Activated naive CD8-positive, alpha-beta T cell treated with anti-CD3 and anti-CD28 coated beads for 36 hours (primary cell): ENCODE measurements at places on chromosomes 13 and 19. TPM values are rescaled to one million over a fixed set of nuclear protein-coding genes. Genes with fewer than 3 reads are reported as not detected.

The CD37 gene
- 114 TPM for total RNA-seq

DNA sequence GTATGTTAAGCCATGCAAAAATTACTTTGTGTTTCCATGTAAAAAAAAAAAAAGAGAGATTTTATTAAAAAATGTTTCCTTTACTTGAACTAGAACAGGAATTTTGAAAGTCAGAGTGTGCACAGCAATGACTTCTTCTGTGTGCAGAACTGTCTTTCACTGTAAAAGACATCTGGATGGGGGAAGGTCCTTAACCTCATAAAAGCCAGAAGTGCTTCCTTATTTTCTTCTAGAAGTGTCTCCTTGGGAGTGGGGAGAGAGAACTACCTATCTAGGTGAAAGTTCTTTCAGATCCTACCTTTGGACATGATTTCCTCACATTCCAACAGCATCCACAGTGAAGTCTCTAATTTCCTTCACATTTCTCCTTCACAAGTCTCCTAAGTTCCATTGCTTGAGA lies 360.3 kb downstream of the FGF14 start:
- H3K4me1 ChIP-seq: no peaks in the 10 kb centered on the region
- H3K27me3 ChIP-seq: no peaks in the 10 kb centered on the region
- no peak overlapping the region for H3K4me3 ChIP-seq
- no peak overlapping the region for H3K27ac ChIP-seq
- H3K36me3 ChIP-seq: no peaks in the 10 kb centered on the region

GRCh38 chr19:42122691-42123607 lies 9.3 kb downstream of the POU2F2 start:
- peaks cover 36% of the 10 kb centered on the region for H3K36me3 ChIP-seq
- no peaks in the 10 kb centered on the region for H3K27me3 ChIP-seq
- H3K4me1 ChIP-seq: peaks cover 68% of the 10 kb centered on the region
- peak overlapping the region; percentile 93 for H3K27ac ChIP-seq
- peak; percentile 88 for DNase-seq
- H3K4me3 ChIP-seq: peak overlapping the region; percentile 72

The RNF6 gene
- total RNA-seq: 52.3 TPM

DNA sequence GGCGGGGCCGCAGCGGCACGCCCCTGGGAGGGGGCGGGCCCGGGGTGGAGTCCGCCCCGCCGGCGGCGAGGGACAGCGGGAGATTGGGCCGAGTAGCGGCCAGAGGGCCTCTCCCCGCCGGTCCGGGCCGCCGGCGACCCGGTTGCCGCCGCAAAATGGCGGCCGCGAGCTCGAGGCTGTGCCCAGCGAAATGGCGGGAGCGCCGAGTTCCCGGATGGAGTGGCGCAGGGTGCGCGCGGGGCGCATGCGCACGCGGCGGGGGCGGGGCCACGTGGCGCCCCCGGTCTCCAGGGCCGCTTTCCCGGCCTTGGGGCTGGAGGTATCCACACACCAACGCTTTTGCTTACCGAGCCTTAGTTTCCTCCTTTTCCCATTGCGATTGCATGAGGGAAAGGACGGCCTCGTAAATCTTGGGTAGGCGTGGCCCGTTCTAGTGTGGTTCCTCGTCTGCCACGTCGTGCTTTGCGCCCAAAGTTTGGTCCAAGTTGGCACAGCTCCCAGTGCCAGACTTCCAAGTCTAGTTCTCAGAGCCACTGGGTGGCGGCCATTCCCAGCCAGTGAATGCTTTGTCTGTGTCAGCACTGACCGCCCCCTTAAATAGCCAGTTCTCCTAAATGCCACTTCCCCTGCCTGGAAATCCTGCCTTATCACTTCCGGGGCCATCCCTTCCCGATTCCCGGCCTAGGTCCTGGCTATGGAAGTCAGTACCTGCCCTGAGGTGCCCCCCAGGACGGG lies 513 bp downstream of the CIRBP start:
- H3K4me3 ChIP-seq: peak overlapping the region; percentile 96
- peak; percentile 91 for DNase-seq
- peaks cover 43% of the 10 kb centered on the region for H3K36me3 ChIP-seq

DNA sequence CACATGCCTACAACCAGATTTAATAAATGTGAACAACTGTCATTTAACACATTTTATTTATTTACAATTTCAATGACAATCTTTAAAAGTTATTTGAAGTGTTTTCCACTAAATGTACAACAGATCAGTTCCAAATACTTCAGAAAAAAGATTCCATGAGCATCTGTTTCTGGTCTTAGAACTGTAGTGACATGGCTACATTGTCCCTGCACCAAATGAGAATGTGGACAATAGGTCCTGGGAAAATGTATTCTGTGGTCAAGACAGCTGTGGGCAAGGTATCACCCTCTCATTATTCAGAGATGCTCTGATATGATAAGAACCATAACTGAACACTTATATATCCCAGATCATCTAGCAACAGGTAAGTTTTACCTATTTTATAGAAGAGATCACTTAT lies 43.7 kb downstream of the ELF1 start:
- H3K4me1 ChIP-seq: peaks cover 77% of the 10 kb centered on the region
- H3K27ac ChIP-seq: peak overlapping the region; percentile 83
- H3K36me3 ChIP-seq: peaks cover 39% of the 10 kb centered on the region
- H3K27me3 ChIP-seq: no peaks in the 10 kb centered on the region

DNA sequence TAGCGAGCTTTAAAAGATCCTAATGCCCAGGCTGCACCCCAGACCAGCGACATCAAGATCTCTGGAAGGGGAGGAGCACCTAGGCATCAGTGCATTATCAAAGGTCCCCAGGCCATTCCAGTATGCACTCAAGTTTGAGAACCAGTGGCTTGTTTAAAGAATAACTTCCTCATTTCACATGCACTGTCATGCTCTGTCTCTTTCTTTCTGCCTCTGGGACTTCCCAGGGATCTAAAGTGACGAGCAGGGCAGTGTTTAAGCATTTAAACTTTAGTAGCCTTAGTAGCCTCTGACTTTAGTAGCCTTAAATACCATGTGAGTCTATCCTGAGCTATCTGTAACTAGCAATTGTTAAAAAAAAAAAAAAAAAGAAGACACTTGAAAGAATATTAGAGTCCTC lies 8.9 kb upstream of the FARP1 start:
- H3K27ac ChIP-seq: no peak overlapping the region
- H3K4me1 ChIP-seq: no peaks in the 10 kb centered on the region
- no peak overlapping the region for H3K4me3 ChIP-seq
- no peaks in the 10 kb centered on the region for H3K36me3 ChIP-seq

The CAMSAP3 gene
- 0.52 TPM for total RNA-seq

DNA sequence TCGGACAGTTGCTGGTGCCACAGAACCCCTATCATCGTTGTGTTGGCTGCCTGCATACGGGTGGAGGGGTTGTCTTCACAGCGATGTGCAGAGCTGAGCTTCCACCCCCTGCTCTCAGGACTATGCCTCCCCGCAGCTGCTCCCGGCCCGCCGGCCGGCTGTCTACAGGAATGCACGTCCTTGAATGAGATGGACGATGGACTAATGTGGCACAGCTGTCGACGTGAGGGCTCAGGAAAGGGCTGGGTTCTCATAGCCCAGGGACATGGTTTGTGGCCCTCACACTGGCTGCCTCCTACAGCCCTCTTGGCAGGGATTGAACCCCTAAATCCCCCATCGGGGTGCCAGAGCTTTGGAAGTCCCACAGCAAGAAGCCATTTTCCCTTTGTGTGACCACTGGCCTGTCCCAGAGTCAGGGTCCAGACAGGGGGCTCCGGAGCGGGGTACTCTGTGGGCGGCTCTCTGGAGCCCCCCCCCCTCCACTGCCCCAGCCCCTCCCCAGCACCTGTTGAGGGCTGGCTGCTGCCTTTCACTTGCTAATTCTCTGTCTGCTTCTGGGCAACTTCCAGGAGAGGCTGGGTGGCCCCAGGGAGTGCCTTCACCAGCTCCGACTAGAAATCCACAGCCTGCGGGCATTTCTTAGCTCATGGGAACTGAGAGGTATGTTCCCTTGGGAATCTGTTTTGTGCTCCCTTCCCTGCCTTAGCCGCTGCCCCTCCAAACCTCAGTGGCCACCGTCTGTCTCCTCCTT lies 40.2 kb downstream of the TSSK6 start:
- H3K27ac ChIP-seq: no peak overlapping the region
- no peak for DNase-seq
- H3K4me3 ChIP-seq: no peak overlapping the region
- peaks cover 66% of the 10 kb centered on the region for H3K4me1 ChIP-seq

DNA sequence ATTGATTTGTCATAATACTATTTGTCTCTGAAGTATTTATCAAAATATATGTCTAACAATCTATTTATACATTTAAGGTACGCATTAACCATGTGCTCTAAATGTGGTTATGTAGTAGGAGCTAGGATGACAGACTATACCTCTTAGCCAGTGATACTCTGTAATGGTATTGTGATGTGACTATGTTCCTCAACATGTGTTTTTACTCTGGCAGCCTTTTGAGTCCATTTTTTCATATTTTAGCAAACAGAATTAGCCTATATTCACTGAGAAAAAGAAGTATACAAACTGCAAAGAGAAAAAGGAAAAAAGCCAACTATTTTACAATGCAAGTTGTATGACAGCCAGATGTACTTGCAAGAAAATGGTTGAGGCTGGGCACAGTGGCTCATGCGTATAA lies 26.7 kb downstream of the MAB21L1 start:
- no peak for DNase-seq
- peaks cover 2% of the 10 kb centered on the region for H3K36me3 ChIP-seq
- H3K27ac ChIP-seq: no peak overlapping the region

DNA sequence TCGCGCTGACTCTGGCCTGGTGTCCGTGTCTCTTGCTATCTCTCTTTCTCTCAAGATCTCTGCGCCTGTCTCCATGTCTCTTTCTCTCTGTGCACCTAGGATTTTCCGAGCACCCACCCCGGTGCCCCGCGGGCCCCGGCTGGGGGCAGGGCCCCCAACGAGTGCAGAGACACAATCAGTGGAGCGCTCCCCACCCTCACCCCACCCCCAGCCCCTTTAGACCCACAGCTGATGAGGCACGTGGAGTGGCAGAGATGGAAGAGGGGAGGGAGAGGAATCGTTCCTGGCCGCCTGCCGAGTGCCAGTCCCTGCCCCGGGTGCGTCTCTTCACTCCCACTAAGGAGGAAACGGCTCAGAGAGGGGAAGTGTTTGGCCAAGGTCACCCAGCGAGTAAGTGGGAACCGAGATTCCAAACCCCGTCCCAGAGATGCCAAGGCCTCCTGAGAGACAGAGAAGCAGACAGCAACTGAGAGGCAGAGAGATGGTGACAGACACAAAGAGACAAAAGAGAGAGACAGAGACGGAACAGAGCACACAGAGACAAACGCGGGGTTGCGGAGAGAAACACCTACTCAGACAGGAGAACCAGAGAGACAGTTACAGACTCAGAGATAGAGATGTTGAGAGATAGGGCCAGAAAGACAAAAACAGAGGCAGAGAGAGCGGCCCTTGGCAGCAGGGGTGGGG lies 626 bp upstream of the BCL3 start:
- no peak for DNase-seq
- peak overlapping the region; percentile 86 for H3K27ac ChIP-seq
- peaks cover 27% of the 10 kb centered on the region for H3K36me3 ChIP-seq
- no peaks in the 10 kb centered on the region for H3K27me3 ChIP-seq
- peak overlapping the region; percentile 85 for H3K4me3 ChIP-seq

DNA sequence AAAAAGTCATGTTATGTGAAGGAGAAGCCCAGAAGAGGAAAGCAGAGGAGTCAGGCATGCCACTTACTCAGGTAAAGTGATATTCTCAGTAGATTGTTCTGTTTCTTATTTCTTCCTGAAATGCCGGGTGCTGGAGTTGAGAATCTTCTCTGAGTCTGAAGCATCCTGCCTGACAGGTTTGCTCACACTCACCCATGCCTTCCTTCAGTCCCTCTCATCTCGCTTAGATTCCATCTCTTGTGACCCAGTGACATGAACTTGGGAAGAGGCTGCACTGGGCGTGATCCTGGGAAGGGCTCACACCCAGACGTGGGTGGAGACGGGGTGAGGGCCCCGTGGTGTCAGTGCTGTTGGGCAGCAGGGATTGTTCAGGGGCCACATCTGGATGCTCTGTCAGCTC lies 8.1 kb downstream of the ZNF766 start:
- peaks cover 88% of the 10 kb centered on the region for H3K36me3 ChIP-seq
- no peaks in the 10 kb centered on the region for H3K27me3 ChIP-seq
- no peak overlapping the region for H3K27ac ChIP-seq
- H3K4me1 ChIP-seq: peaks cover 27% of the 10 kb centered on the region
- H3K4me3 ChIP-seq: no peak overlapping the region

DNA sequence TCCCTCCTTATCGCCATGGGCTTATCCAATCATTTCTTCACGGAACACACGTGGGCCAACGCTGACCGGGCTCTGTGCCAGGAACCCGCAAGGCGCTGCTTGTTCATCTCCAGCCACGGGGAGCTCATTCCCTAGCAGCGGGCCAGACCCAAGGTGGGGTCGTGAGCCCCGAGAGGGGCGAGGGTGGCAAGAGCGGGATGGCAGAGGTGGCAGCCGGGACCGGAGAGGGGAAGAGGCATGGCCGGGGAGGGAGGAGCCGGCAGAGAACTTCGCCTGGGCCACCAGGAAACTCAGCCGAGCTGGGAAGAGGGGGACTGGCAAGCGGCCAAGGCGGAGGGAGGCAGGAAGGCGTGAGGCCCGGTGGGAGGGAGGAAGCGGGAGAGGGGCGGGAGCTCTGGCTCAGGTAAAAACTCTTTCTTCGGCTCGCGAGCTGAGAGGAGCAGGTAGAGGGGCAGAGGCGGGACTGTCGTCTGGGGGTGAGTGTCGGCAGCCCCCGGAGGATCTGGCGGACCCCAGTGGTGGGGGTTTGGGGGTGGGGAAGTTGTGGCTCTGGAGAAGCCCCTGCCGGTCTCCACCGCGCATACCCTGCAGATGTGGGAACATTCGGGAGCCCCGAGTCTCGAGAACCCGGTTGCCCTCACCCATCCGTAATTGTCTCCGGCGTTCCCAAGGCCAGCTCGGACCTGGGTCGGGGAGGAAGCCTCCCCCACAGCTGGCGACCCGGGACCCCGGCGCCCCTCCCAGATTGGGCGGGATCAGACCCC lies at the start of gene B3GNT3:
TSS of gene B3GNT3 (plus strand) at position 408 of the 764 bp plus-strand sequence. CDS start 12,670 bp downstream, outside the sequence.
- no peaks in the 10 kb centered on the region for H3K36me3 ChIP-seq
- H3K27me3 ChIP-seq: no peaks in the 10 kb centered on the region
- peak within 1 kb of the TSS; percentile 59 for H3K4me3 ChIP-seq
- H3K27ac ChIP-seq: no peak within 1 kb of the TSS
- no peak for DNase-seq

- peaks cover 43% of the 10 kb centered on the region for H3K27me3 ChIP-seq
- no peak overlapping the region for H3K27ac ChIP-seq
- no peak for DNase-seq
- H3K4me1 ChIP-seq: peaks cover 2% of the 10 kb centered on the region
- no peak overlapping the region for H3K4me3 ChIP-seq
Observed at GRCh38 chr19:7894612-7895309, 6.5 kb downstream of the LRRC8E start.

DNA sequence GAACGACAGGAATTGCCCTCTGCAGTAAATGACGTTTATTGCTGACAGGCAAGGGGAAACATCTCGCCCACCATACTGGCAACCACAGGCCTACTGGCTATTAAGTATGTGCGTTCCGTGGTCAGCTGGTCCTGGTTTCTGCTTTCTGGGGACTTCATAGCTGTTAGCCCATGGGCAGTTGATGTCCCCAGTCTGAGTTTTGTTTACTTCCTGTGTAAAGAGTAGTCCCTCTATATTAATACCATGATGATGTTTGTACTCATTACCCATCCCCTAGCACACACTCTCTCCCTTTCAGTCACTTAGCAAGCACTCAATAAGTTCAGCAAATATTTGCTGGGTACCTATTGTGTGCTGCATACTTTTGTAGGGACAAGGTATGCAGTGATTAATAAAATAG lies 6.5 kb upstream of the MIA start:
- H3K27me3 ChIP-seq: no peaks in the 10 kb centered on the region
- peaks cover 29% of the 10 kb centered on the region for H3K4me1 ChIP-seq
- no peak overlapping the region for H3K27ac ChIP-seq
- no peak overlapping the region for H3K4me3 ChIP-seq
